ENCODE measurements at places on chromosomes 7 and 10.

- DNase-seq, result no peak
Observed at GRCh38 chr10:133262696-133263095, 14.0 kb downstream of the ADAM8 start.

DNA sequence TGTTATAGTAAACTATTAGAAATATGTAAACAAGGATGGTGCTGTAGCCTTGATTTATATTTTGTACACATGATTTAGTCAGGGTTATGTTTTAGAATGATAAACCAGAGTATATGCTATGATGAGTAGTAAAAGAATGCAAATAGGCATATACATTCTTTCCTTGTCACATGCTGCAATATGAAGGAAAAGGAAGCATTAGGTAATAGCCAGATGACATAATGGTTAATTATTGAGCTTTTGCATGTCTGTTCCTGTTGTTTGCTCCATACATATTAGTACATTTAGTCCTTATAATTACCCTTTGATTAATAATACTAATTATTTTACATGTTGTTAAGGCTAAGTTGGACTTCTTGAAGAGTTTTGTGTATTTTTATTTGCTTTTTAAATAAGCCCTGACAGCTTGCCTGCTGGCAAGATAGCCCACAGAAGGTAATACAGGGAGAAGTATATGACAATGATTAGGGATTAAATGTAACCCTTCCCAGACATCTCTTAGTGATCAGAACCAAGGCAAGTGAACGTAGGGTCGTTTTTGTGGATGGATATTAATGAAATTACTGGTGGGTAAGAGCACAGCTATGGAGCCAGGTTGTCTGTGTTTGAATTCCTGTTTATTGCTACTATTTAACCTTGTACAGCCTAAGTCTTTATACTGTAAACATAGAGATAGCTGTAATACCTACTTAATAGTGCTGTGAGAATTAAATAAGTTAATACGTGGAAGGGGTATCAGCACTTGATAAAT, 68.4 kb downstream of the PHTF2 start:
- DNase-seq, result peak; percentile 6

DNA sequence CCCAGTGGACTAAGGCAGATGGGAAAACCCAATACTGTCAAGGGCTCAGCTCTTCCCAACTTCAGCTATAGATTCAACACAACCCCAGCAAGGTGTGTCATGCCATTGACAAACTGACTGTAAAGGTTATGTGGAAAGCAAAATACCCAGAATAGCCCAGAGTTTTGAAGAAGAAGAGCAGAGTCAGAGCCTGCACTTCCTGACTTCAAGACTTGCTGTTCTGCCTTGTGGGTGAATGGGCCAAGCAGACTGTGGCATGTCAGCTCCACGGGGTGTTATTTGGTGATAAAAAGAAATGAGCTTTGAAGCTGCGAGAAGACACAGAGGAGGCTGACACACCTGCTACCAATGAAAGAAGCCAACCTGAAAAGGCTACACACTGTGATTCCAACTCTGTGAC, 89.7 kb downstream of the NKX6-2 start:
- no peak for DNase-seq

DNA sequence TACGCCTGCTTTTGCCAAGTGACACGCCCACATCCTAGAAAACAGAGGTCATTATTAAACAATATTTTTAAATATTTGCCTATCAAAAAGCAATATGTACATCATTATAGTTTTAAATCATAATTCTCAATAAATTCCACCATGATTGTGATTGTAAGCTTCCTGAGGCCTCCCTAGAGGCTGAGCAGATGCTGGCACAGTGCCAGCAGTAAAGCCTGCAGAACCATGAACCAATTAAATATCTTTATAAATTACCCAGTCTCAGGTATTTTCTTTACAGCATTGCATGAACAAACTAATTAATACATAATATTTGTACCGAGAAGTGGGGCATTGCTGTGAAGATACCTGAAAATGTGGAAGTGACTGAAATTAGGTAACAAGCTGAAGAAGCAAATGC, 174.7 kb upstream of the TMEM196 start:
- no peak for DNase-seq

DNA sequence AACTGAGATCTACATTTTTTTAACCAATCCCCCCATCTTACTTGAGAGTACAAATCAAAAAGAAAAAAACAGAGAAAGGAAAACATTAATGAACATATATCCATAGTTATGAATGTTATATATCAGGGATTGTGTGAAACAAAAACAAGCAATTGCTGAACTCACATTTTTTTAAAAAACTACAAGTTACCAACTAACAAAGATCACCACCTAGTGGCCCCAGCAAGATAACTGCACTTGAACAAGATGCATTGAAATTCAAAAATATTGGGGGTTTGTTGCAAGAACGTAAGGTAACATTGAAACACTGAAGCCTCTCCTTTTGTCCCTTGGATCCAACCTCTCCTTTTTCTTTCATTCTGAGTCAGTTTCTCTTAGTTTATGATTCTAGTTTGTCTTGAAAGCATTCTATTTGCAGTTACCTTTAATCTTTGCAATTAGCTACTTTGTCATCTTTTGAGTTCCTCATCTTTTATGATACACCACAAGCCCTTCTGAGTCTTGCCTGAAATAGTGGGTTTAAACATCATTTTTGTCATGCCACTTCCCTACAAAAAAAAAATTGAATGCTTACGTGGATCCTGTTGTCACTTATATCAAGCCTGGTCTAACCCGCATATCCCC, 87.3 kb upstream of the TES start:
- peak; percentile 59 for DNase-seq

DNA sequence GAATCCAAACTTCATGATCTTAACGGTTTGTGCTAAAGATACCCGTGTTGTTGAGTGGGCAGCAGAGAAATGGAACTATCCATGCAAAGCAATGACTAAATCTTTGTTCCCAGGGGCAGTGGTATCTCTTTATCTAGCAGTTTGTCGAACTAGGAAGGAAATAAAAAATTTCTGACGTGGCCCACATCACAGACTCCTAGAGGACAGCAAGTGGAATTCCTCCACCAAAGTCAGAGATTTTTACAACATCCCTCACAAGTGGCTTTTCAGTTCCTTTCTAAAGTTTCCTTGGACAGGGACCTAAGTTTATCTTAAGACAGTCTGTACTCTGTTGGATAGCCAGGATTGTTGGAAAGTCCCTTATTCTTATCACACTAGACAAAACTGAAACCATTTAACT, 136.0 kb downstream of the RAPGEF5 start:
- DNase-seq, result no peak

DNA sequence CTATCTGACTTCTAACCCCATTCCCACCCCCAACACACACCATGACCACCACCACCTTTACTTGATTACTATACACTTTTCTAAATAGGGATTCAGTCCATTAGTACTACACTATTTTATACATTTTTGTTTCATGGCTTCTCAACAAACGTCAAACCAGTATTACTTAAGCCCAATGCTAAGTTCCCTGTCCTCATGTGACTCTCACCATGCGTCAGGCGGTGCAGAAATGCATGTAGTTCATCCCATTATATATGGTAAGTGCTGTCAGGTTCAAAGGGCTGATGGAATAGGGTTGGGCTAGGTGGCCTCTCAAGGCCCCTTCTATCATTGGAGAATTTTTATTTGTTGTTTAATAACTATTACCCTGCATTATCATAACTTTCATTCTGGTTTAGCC, 19.5 kb upstream of the VPS41 start:
- no peak for DNase-seq

- DNase-seq, result no peak
Observed at GRCh38 chr7:87152897-87153641, 816 bp downstream of the DMTF1 start.

GRCh38 chr7:2417981-2418481, 14.6 kb downstream of the CHST12 start:
- DNase-seq, result no peak

- DNase-seq, result no peak
Observed at GRCh38 chr10:14564268-14564744, 210.4 kb downstream of the FAM107B start.

- no peak for DNase-seq
Observed at GRCh38 chr7:108442039-108442568, 14.1 kb downstream of the NRCAM start.

GRCh38 chr7:44622342-44623151, 16.1 kb downstream of the OGDH start:
- no peak for DNase-seq

- DNase-seq, result no peak
Observed at GRCh38 chr10:123140983-123141390, 5.2 kb downstream of the HMX3 start.

GRCh38 chr10:30825495-30825894, 195.9 kb upstream of the LYZL2 start:
- no peak for DNase-seq

GRCh38 chr10:121051171-121051570, 200.0 kb downstream of the WDR11 start:
- DNase-seq, result no peak

GRCh38 chr10:132572545-132572937, 35.0 kb downstream of the INPP5A start:
- no peak for DNase-seq

- DNase-seq, result no peak
Observed at GRCh38 chr7:36571190-36571560, 153.1 kb downstream of the AOAH start.

- DNase-seq, result no peak
Observed at GRCh38 chr7:110204527-110204926, 886.4 kb upstream of the LRRN3 start.

DNA sequence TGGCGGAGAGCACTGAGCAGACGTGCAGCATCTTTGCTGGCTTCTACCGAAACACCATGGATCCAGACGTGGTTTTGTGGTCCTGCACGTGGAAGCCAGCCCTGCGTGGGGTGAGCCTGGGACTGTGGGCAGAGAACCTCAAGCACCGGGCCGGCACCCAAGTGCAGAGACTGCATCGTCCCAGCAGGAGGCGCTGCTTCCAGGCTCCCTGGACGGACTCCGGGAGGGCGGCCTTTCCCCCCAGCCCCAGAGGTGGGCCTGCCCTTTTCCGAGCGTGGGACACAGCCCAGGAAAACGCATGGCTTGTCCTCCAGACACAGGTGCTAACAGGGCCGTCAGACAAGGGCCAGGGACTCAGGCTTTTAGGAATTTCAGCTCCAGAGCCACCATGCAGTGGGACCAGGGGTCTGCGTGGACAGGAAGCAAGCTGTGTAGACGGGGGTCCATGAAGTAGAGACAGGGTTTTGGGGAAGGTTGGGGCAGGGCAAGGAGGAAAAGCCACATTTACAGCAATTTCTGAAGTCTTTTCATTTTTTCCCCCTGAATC, 303.9 kb downstream of the WDR37 start:
- no peak for DNase-seq

DNA sequence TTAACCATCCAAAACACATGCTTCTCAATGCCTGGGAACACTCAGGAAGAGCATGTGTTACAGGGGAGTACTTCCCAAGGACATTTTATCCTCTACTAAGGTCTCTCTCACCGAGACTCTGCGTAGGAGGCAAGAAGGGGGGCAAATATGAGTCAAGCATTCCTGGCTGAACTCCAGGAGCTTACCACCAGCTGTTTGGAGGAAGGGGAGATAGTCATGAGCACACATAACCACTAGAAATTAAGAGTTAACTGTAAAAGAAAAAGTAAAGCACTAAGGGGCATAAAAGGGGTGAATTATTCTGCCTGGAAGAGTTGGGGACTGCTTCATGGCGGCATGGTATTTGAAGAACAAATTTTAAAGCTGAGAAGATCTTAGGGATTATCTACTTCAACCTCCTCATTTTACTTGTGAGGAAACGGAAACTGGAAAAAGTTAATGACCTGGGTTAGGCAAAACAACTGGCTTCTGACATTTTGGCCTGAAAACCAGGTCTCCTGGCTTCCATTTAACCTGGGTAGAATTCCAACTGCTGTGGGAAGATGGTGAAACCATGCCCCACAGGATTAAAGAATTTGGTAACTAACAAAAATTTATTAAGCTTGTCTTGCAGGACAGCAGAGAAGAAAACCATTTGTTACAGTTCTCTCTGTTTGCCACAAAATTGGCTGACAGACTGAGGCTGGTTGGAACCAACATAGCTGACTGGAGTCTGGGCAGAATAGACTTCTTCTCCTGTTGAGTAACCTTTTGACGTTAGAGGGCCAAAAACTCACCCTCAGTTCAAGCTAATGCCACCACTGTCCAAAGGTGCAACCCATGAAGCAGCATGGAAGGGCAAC, 85.5 kb downstream of the SLC25A13 start:
- DNase-seq, result peak; percentile 81

DNA sequence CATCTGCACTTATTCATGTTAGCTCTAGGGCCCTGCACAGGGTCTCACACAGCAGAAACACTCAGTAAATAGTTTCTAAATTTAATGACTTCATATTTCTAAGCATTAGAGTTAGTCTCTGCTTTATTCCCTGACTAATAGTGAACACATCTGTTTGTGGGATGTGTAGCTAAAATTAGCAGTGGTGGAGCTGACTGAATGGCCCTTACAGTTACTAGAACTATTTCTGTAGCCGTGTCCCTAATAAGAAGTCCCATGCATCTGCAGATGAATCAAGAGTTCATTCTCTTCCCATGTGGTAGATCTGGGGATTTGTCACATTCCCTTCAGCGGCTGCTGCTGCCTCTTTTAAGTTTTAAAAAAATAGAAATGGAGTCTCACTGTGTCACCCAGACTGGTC, 11.7 kb downstream of the MAP3K8 start:
- no peak for DNase-seq

GRCh38 chr7:116598278-116598677, 73.4 kb downstream of the CAV1 start:
- no peak for DNase-seq

- no peak for DNase-seq
Observed at GRCh38 chr10:17548770-17549169, 68.4 kb downstream of the HACD1 start.

- DNase-seq, result no peak
Observed at GRCh38 chr7:110205899-110206298, 885.0 kb upstream of the LRRN3 start.

All from fibroblast of the conjunctiva (primary cell).